GM06990 (cell line): ENCODE measurements at places on chromosomes 2 and 18.

DNA sequence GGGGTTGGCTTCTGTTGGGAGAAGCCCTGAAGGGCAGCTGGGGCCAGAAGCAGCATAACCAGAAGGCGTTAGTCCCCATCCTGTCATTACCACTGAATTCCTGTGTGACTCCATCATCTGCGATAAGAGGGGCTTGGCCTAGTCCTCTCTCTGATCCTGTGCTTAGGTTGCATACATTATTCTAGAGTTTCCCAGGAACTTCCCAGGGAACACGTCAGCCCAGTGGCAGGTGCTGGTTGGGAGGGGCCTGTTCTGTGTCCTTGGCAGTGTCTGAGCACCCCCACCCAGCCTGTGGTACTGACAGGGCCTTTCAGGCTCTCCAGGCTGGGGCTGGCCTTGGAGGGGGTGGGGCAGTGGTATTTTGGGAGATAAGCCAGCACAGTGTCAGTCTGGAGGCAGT is 4.5 kb upstream of the TOGARAM2 start:
- no peak for DNase-seq

- DNase-seq = no peak
Observed at GRCh38 chr18:3520230-3521085, 70.5 kb downstream of the TGIF1 start.

- DNase-seq = no peak
Observed at GRCh38 chr2:231093933-231094332, 30.9 kb downstream of the HTR2B start.

DNA sequence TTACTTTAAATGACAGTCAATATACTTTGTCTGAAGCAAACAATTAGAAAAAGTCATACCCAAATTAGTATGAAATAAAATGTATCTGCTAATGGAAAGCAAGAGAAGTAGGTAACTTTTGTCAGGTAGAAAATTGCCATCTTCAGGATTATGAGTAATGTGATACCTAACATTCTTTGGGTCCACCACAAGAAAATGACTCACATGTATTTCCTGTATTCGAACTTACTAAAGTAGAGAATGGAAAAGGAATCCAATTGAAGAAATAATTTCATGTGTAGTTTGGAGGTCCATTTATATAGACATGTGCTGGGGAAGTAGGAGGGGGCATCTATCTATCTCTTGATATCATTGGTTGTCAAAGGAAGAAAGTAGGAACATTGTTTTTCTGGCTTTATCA is 636.2 kb upstream of the CHAC2 start:
- no peak for DNase-seq

GRCh38 chr2:69642709-69643601 is 584 bp downstream of the AAK1 start:
- DNase-seq = peak; percentile 50

DNA sequence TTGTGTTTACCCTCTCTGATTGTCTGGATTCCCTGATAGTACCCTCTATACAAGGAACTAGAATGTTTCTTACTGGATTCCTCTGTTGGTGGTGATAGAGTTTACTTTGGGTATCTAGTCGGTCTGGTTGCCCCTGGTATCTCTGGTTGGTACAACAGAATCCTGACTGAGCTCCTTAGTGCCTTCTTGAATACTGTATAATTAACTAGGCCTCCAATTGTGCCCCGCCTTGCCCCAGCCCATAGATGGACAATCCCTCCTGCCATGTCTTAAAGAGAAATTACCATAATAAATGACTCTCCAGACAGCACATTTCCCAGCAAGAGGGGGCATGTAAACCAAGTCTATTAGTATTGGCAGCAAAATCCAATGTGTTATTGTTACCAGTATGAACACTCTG is 2.3 kb downstream of the SCN1A start:
- no peak for DNase-seq

- DNase-seq = no peak
Observed at GRCh38 chr2:30899516-30900054, 92.3 kb upstream of the CAPN13 start.

GRCh38 chr2:200156166-200156835 is 150.2 kb upstream of the SPATS2L start:
- DNase-seq = no peak

DNA sequence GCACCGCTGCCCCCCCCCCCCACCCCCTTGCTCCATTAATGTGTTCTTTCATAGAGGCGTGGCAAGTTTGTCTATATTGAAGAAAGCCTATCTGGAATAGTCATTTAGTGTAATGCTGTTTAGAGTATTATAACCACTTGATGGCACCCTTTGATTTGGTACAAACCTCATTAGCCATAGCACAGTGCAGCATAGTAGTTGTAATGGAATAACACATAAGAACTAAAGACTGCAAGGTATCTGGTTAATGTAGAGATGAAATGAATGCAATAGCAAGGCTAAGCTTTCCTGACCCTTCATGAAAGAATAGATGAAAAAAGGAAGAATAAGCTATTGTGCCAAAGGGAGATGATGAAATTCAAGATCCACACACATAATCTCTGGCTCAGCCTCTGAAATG is 81.9 kb downstream of the EHBP1 start:
- peak; percentile 22 for DNase-seq

- no peak for DNase-seq
Observed at GRCh38 chr2:188869550-188869949, 104.6 kb upstream of the COL3A1 start.

- DNase-seq = no peak
Observed at GRCh38 chr18:23131693-23132319, 3.5 kb upstream of the CABLES1 start.

DNA sequence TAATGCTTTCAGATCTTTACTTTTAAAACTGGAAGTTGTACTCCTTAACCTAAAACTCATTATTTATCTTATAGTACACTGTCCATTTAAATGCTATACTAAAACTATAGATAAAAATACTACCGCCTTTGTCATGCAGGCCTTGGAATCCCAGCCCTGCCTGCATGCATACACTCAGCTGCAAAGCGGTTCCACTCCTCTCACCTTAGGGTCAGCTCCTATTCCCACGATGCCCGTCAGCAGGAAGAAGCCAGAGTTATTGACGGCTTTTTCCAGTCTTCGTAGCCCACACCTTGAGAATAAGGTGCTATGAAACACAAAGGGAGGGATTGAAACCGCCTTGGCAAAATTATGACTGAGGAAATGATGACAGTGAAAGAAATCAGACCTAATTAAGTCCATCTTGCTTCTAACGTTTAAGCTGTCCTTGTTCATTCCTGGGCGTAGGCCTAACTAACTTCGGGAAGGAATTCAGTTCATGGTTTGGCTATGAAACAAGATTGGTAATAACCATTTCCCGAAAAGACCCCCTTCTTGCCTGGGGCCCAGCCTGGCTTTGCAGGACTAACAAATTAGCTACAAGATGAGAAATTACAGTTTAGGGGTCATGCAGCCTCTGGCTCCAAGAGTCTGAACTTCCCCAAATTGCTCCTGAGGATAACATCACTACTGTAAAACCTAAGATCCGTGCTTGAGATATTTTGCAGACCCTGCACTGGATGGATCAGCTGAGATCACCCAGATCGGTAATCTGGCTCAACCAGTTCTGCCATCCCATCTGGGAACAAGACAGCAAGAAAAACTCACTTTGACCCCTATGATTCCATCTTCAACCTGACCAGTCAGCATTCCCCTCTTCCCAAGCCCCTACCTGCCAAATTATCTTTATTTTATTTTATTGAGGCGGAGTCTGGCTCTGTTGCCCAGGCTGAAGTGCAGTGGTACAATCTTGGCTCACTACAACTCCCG is 17.1 kb downstream of the EPB41L5 start:
- DNase-seq = no peak

GRCh38 chr2:54618646-54619565 is 104.6 kb upstream of the EML6 start:
- no peak for DNase-seq

DNA sequence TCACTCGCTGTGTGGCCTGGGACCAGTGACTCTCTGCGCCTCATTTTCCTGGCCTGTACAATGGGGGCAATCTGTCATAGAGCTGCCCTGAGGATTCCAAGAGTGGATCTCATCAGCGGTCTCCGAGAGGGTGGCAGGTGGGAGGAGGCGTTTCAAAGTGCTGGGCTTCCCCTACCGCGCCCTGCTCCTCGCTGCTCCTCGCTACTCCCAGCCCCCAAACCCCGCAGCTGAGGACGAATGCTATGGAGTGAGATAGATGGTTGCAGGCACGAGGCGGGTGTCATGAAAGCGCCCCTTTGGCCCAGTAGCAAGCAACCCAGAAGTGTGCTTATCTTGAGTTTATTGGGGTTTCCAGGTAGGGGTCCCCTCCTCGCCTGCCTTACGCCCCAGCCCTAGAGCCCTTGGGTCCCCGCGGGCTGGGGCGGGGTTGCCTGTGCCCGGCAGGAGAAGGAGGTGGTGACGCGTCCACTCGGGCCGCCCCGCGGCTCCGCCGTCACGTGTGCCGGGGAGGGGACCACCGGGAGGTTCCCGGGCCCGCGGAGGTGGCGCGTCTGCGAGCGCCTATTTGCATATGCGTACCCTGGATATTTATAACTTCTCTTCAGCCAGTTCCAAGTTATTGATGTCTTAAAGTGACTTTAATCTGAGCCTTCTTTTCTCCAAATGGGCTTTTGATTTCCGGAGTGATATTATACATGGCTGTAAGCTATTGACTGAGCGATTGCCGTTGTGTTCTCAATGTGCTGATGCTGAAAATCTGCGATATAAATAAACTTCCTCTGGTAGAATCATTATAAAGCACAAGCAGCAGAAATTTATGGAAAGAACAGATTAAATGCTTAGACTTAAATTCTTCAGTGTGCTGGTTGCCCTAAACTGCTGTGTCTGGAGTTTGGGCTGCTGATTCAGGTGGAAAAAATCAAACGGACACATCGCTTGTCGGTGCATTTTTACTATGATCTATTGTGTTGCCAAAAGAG is 263.7 kb downstream of the ATAD2B start:
- DNase-seq = no peak

GRCh38 chr18:35038881-35039491 is 2.2 kb upstream of the MAPRE2 start:
- peak; percentile 33 for DNase-seq

DNA sequence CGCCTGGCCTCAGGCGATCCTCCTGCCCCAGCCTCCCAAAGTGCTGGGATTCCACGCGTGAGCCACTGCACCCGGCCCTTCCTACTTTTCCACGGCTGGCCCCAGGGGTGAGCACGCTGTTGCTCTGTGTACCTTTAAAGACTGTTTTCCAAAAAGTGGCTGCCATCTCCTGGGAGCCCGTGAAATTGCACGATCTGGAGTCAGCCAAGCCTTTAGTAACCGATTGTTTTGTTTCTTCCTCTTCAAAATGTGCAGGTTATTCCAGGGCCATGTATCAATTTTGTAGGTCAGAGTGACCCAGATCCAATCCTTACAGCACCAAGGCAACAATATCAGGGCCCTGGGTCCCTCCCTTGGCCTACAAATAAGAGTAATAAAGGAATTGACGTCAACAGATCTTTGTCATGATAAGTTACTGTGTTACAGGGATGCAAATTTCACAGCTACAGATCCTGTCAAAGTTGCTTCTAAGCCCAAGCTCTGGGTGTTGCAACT is 135.6 kb upstream of the ZNF236 start:
- DNase-seq = no peak

- DNase-seq = no peak
Observed at GRCh38 chr2:18047896-18048657, 169.6 kb downstream of the KCNS3 start.

- DNase-seq = no peak
Observed at GRCh38 chr2:39547811-39548719, 111.0 kb upstream of the MAP4K3 start.

DNA sequence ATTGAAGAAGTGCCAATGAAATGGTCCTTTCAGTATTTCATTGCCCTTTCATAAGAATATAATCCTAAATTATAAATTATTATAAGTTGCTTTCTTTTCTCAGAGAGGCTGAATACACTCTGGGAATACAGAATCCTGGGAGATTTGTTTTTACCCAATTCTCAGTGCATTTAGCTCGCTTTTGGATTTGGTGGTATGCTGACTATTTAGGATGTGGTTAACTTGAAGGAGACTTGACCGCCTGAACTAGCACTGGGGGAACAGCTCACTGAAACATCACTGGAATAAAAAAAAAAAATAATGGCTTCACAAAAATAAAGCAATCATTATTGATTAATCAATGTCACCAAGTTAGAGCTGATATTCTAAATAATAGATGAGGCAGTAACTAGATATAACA is 10.2 kb downstream of the TNFAIP6 start:
- no peak for DNase-seq

DNA sequence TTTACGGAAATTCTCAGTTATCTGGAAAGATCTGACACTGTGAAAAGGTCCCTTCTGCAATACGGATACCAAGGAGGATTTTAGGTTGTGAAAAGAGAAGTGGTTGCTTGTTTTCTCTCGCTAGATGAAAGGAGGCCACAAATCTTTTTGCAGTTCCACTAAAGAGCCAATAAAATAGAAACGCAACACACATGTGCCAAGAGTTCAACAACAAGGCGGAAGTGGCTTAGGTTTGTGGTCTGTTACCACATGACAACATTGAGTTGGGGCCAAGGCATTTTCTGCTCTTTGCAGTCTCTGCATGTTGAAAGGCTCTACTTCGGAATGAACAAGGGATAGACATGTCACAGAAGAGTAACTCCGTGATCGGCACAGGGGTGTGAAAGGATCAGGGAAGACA is 115.7 kb upstream of the OSR1 start:
- DNase-seq = peak; percentile 40

DNA sequence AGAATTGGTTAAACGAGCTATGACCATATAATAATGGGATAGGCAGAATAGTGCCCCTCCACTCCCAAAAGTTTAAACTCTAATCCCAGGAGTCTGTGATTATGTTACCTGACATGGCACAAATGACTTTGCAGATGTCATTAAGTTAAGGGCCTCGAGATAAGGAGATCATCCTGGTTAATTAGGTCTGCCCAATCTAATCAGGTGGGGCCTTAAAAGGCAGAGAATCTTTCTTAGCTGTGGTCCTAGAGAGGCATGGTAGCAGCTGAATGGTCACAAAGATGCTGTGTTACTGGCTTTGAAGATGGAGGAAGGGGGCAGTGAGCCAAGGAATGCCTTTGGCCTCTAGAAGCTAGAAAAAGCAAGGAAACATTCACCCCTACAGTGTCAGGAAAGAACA is 31.1 kb downstream of the TACR1 start:
- DNase-seq = no peak

DNA sequence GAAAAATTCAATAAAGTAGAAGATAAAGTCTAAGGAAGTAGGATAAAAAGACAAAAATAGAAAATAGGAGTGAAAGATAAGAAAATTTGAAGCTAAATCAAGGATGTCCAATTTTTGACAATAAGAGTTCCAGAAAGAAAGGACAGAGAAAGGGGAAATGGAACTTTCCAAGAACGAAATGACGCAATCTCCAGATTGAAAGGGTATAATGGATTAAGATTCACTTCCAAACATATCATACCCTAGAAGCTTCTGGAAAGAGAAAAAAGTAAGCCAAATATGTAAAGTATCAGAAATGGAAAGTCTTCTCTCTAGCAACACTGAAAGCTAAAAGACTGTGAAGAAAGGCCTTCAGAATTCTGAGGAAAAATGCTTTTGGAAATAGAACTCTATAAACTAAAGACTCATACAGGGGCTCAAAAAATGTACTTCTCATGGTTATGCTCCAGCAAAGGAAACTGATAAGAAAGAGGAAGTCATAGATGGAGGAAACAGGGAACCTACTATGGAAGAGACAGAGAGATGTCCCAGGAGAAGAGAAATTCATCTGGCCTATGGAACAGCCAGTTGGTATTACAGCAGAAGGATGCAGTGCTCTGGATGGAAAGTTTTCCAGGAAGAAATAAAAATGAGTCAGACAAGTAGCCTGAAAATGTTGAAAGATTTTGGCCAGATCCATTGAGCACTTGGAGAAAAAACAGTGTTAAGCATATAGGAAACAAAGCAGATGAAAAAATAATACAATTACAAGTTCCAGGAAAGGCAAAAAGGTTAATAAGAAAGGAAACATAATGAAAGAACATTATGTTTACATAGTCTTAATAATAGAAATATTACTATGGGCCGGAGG is 20.1 kb downstream of the CASP8 start:
- no peak for DNase-seq

- DNase-seq = no peak
Observed at GRCh38 chr2:19837235-19837766, 64.5 kb downstream of the TTC32 start.
